ENCODE measurements at places on chromosomes 11 and 22.

GRCh38 chr11:118052581-118053206 is 24.2 kb upstream of the TMPRSS4 start:
- no peak for DNase-seq

GRCh38 chr11:72528121-72528520 is 93.8 kb upstream of the CLPB start:
- no peak for DNase-seq

DNA sequence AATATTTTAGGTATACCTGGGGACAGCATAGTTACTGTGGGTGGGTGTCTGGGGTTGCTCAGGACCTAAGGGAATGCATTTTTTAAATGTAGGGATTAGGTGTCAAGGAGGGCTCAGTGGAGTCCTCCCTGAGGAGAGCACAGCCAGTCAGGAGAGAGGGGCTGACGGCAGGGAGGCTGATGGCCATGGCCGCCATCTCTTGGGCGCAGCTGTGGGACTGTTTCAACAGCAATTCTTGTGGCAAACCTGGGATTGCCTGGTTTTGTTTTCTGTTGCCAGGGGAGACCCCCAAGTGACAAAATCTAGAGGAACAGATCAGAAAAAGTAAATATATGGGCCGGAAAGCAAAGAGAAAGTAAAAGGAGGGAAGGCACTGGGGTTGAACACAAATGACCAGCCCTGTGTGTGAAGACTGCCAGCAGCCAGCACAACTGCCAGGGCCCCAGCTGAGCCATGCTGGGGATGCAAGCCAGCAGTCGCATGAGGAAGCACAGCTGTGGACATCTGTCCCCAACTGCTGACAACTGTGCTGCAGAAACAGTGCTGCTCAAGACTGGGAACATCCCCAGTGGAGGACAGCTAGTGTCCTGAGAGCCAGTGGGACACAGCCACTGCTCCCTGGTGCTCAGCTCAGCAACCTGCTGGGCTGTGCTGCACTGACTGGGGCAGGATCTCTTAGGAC is 10.5 kb downstream of the MIF start:
- DNase-seq, result no peak

GRCh38 chr11:77039491-77040400 is 5.5 kb downstream of the B3GNT6 start:
- DNase-seq, result no peak

DNA sequence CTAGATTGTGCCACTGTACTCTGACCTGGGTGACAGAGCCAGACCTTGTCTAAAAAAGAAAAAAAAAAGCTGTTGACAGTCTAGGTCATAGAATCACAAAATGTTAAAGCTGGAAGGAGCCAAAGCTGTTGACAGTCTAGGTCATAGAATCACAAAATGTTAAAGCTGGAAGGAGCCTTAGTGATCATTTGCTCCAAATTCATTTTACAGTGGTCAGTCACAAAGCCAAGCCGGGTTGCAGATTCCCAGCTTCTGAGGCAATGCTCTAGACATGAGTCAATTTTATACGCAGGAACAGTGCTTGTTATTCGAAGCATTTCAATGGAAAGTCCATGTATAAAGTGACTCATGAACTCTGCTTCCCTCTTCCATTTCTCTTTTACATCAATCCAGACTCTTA is 47.4 kb downstream of the SYT13 start:
- no peak for DNase-seq

All from GF-D8 (cell line).